ENCODE measurements at places on chromosomes 4 and X. TPM values are rescaled to one million over a fixed set of nuclear protein-coding genes. Genes with fewer than 3 reads are reported as not detected.

The PPP4R3C gene
- total RNA-seq = not detected

The RPL9 gene
- 947 TPM for total RNA-seq

The SMAD1 gene
- total RNA-seq = 11.7 TPM

The SPARCL1 gene
- not detected for total RNA-seq

The NMU gene
- 0.60 TPM for total RNA-seq

The CITED1 gene
- total RNA-seq = 1.3 TPM

The CYBB gene
- total RNA-seq = 0.03 TPM

The GLRB gene
- 0.88 TPM for total RNA-seq

The ADAM29 gene
- total RNA-seq = not detected

The HELT gene
- total RNA-seq = not detected

The FOXP3 gene
- 0.12 TPM for total RNA-seq

The GIMD1 gene
- total RNA-seq = not detected

The ADAMTS3 gene
- not detected for total RNA-seq

The TACC3 gene
- 86.6 TPM for total RNA-seq

The HERC6 gene
- total RNA-seq = 3.2 TPM

Data from A549 treated with DMSO at 1 μM for 4 hours (cell line).